Stimulated activated CD8-positive, alpha-beta memory T cell treated with anti-CD3 and anti-CD28 coated beads, Interleukin-7, amount 100 ng/mL, for 4 hours (primary cell): ENCODE measurements at places on chromosomes 13 and 19.

DNA sequence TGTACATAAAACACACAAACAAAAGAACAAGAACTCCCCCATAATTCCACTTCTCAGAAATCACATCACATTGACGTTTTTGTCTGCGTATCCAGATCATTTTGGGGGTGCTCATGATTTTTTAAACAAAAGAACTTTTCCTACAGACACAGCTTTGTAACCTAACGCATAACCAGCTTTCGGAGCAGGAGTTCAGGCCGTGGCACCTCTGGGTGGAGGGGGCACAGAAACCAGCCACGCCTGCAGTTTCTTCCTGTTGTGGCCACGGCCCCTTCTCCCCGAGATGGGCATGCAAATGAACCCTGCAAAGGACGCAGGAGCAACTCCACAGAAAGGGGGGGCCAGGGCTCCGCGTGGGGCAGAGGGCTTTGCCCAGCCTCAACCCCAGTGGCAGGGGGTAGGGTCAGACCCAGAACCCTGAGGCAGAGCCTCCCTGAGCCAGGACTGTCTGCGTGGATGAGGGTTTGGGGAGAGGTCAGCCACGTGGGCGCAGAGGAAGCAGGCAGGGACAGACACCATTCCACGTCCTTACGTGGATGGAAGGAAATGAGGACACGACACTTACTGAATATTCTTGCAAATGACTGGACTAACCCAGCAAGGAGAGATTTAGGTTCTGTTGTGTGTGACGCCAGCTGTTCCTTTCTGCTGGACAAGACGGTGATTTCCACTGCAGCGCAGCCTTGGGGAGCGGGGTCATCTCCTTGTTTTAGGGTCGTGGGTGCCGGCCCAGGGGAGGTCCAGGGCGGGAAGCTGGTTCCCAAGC is 64.4 kb downstream of the RASA3 start:
- no peak for DNase-seq

GRCh38 chr13:19861762-19862161 is 1.7 kb downstream of the ZMYM5 start:
- DNase-seq, result no peak

DNA sequence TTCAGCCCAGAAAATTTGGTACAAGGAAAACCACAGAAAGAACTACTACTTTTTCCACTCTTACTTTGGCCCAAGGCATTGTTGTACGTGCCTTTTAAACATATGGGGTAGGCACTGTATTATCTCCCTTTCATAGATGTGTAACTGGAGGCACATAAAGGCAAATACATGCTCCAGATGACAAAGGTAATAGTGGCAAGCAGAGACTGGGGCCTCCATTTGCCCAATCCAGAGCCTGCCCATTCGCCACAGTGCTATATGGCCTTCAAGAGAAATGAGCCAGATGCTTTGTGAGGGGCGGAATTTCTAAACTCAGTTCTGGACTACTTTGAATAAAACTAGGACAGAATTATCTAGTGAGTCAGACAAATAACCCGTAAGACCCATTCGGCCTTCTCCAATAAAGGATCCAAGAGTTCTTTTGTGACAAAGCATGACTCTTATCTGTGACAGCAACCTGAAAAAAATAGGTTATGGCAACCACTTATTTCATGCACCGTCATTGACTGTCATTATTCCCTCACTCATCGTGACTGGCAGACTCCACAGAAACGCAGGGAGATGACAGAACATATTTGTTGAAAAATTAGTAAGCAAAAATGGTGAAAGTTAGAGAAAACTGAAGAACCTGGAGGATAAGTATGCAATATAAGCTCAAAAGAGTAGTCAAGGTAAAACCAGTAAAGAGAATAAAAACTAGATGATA is 712.0 kb upstream of the GPC6 start:
- DNase-seq, result no peak

- DNase-seq, result no peak
Measured at GRCh38 chr13:27971236-27971645, 2.1 kb upstream of the CDX2 start.

DNA sequence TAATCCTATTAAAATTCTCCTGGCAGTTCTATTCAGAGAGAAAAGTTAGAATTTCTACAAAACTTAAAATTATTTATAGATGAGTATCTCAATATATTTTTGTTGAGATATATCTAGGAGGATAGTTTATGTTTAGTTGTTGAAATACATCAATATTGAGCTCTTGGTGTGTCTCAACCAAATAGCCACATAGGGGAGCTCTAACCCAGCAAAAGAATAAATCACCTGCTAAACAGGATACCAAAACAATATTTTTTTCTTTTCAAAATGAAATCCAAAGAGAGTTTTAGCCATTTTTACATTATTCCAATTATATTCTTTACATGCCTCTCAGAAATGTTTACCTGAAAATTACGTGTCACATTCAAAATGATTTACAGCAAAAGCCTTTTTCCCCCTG is 954.7 kb downstream of the SLITRK6 start:
- DNase-seq, result no peak

GRCh38 chr13:114323349-114323748 is 9.0 kb downstream of the CHAMP1 start:
- no peak for DNase-seq

DNA sequence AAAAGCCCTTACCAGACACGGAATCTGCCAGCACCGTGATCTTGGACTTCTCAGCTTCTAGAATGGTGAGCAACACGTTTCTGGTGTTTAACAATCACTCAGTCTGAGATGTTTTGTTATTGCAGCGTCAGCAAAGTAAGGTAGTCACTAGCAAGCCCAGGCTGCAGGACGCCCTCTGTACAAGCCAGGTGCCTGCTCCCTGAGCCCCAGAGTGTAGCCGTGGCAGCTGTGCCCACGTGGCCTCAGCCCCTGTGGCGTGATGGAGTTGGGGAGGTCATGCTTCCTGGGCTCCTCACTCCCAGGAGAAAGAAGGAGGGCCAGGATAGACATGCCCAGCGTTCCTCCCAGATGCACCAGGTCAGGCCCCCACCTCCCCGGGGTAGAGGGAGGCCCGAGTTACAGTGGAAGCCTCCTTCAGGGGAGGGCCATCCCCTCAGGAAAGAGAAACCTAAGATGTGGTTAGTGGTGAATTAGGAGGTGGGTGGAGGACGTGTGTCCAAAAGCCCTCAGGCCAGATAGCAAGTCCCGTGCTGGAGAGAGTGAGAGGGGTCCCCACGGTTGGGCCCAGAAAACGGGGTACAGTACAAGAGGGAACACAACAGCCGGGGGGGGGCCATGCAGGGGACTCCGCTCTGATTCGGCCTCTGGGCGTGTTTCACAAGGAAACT is 169.6 kb upstream of the SOX1 start:
- DNase-seq, result no peak

DNA sequence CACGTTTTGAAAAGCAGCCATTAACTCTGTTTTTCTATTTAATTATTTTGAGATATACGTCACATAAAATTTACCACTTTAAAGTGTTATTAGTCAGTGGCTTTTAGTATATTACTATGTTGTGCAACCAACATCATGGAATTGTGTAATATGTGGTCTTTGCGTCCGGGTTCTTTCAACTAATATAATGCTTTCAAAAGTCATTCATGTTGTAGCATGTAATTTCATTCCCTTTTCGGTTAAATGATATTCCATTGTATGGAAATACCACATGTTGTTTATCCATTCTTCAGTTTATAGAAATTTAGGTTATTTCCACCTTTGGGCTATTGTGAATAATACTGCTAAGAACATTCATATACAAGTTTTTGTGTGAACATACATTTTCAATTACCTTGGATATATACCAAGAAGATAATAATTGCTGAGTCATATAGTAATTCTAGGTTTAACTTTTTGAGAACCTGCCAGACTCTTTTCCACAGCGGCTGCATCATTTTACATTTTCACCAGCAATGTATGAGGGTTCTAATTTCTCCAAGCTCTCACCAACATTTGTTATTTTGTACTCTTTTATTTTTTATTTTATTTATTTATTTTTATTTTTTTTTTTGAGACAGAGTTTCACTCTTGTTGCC is 28.1 kb upstream of the CLDN10 start:
- DNase-seq, result no peak

GRCh38 chr13:41409611-41410010 is 47.7 kb upstream of the RGCC start:
- no peak for DNase-seq

- no peak for DNase-seq
Measured at GRCh38 chr13:22405891-22406290, 735.0 kb downstream of the FGF9 start.

DNA sequence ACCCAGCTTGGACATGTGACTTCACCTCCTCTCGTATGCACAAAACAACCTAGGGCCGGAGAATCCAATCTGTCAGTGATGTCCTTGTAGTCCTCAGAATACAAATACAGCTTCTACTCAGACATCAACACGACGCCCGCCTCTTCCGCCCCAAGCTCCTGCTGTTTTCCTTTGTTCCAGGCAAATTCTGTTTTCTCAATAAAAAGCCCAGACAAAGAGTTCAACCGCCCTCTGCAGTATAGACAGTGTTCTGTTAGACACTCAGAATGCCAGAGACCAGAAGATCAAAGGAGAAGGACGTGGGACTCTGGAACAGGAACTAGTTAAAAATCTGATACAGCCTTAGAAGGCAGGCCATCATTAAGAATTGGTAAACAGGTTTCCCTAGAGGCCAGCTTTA is 42.0 kb upstream of the GGACT start:
- DNase-seq, result no peak

GRCh38 chr13:78382491-78382890 is 220.9 kb downstream of the POU4F1 start:
- DNase-seq, result no peak

DNA sequence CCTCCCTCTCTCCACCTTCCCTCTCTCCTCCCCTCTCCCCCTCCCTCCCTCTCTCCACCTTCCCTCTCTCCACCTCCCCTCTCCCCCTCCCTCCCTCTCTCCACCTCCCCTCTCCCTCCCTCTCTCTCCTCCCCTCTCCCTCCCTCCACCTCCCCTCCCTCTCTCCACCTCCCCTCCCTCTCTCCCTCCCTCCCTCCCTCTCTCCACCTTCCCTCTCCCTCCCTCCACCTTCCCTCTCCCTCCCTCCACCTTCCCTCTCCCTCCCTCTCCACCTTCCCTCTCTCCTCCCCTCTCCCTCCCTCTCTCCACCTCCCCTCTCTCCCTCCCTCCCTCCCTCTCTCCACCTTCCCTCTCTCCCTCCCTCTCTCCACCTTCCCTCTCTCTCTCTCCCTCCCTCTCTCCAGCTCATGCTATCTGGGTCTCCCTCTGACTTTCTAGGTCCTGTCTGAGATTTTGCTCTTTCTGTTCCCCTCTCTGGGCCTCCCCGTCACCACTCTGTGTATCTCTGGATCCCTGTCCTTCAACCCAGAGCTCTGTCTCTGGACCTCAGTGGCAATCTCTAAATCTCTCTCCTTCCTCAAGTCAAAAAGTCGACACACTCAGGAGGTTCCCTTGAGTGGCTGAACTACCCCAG is 3.5 kb upstream of the CNOT3 start:
- DNase-seq, result no peak

DNA sequence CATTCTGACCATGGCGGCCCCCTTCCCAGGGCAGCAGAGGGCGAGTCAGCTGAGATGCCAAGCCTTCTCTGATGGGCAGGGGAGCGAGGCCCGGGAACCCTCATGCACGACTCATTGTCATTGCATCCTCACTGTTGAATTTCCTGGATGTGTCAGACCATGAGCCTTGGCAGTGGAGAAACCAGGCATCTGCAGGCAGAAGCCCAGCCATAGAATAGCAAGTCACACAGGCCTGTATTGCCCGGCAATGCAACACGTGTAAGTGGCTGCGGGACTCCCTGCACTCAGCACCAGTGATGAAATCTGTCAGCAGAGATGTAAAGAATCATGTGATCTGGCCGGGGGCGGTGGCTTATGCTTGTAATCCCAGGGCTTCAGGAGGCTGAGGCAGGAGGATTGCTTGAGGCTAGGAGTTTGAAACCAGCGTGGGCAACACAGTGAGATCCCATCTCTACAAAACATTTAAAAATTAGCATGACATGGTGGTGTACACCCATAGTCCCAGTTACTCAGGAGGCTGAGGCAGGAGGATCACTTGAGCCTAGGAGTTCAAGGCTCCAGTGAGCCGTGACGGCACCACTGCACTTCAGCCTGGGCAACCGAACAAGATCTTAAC is 199.7 kb downstream of the KATNAL1 start:
- DNase-seq, result no peak

- DNase-seq, result no peak
Measured at GRCh38 chr13:76019421-76020044, 383.4 kb downstream of the LMO7 start.

DNA sequence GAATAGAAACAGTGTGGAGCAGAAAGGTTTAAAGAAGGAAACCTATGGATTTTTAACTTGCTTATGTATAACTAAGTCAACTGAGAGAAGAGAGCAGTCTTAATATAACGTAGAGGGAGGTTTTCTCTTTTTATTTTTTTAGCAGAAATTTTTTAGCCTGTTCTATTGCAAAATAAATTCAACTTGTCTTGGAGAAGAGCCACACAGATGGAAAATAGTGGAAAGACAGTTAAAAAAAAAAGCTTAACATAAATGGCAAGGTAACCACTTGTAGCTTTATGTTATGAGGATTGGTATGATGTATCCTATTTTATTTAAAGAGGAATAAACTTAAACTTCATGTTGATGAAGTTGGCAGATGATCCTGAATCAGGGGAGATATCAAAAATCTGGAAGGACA is 312.4 kb downstream of the SHISA2 start:
- DNase-seq, result no peak
